Left renal cortex interstitium (tissue), 4 donors: ENCODE measurements at places on chromosomes 13 and 19. TPM values are rescaled to one million over a fixed set of nuclear protein-coding genes. Genes with fewer than 3 reads are reported as not detected.

The KLF1 gene
- polyA plus RNA-seq: 0.40 TPM

The PRR22 gene
- 4.4 TPM for polyA plus RNA-seq

The CCDC124 gene
- 82.9 TPM for polyA plus RNA-seq

The TNFAIP8L1 gene
- polyA plus RNA-seq: 12.8 TPM

The POLR1D gene
- polyA plus RNA-seq: 117 TPM

The SCAMP4 gene
- polyA plus RNA-seq: 81.3 TPM

The ERCC5 gene
- 84.0 TPM for polyA plus RNA-seq

The ZNF441 gene
- polyA plus RNA-seq: 19.7 TPM

The USPL1 gene
- 24.7 TPM for polyA plus RNA-seq

The SLITRK6 gene
- 11.0 TPM for polyA plus RNA-seq

The TMEM38A gene
- polyA plus RNA-seq: 8.7 TPM

The FGF21 gene
- not detected for polyA plus RNA-seq

The NOVA2 gene
- polyA plus RNA-seq: 3.8 TPM

The DLL3 gene
- polyA plus RNA-seq: 0.51 TPM

The IFT88 gene
- polyA plus RNA-seq: 47.1 TPM

The OR7A5 gene
- not detected for polyA plus RNA-seq

The MISP3 gene
- 10.1 TPM for polyA plus RNA-seq

The ZNF470 gene
- 10.5 TPM for polyA plus RNA-seq

The ZNF723 gene
- not detected for polyA plus RNA-seq

The GZMM gene
- polyA plus RNA-seq: 0.28 TPM

The ABHD13 gene
- 12.7 TPM for polyA plus RNA-seq

The VMAC gene
- 12.6 TPM for polyA plus RNA-seq

The NLRP5 gene
- not detected for polyA plus RNA-seq

The ZNF554 gene
- 11.1 TPM for polyA plus RNA-seq

The GAMT gene
- polyA plus RNA-seq: 24.4 TPM

The MIA gene
- 0.81 TPM for polyA plus RNA-seq

The DLEU7 gene
- polyA plus RNA-seq: 1.2 TPM

The IGSF23 gene
- 1.7 TPM for polyA plus RNA-seq

The FOXA3 gene
- polyA plus RNA-seq: 0.55 TPM

The LMTK3 gene
- 1.9 TPM for polyA plus RNA-seq

The TRPC4 gene
- 4.3 TPM for polyA plus RNA-seq

The PCP2 gene
- polyA plus RNA-seq: 1.5 TPM

The KIR2DL3 gene
- not detected for polyA plus RNA-seq

The RBM26 gene
- polyA plus RNA-seq: 85.9 TPM

The ZNF234 gene
- polyA plus RNA-seq: 11.0 TPM

The PNMA8C gene
- polyA plus RNA-seq: 0.73 TPM

The KLK4 gene
- not detected for polyA plus RNA-seq

The VSTM1 gene
- not detected for polyA plus RNA-seq

The CACNG6 gene
- 1.4 TPM for polyA plus RNA-seq

The THSD1 gene
- 6.4 TPM for polyA plus RNA-seq

The UBE2L5 gene
- polyA plus RNA-seq: 0.70 TPM

The KISS1R gene
- polyA plus RNA-seq: 1.0 TPM

The GFY gene
- not detected for polyA plus RNA-seq

The LRRC63 gene
- not detected for polyA plus RNA-seq
